IPS DF 19.7 (cell line): ENCODE measurements at places on chromosomes 3 and 15.

DNA sequence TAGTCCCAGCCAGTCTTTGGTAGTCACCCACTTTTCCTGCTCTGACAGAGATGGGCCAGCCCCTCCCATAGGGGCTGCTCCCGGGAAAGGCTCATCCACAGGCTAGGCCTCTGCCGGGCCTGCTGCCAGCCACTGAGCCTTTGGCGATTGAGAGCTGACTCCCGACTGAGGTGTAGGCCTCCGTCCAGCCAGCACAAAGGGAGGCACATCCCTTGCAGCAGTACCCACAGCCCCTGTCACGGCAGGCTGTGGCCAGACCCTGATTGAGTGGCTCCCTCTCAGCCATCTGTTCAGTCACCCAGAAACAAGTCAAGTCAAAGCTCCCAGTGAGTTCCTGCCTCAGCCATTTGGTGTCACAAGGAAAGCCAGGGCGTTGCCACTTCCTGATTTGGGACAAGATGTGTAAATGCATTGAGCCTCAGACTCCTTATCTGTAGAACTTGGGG lies 6.2 kb upstream of the PAK6 start:
- no peak for DNase-seq

- DNase-seq, result no peak
Measured at GRCh38 chr3:74501007-74501406, 113.5 kb downstream of the CNTN3 start.

GRCh38 chr3:172882563-172882962 lies 132.0 kb downstream of the ECT2 start:
- no peak for DNase-seq

- no peak for DNase-seq
Measured at GRCh38 chr3:105093371-105094252, 273.1 kb upstream of the ALCAM start.

- DNase-seq, result no peak
Measured at GRCh38 chr3:123488645-123489347, 39.9 kb upstream of the ADCY5 start.

DNA sequence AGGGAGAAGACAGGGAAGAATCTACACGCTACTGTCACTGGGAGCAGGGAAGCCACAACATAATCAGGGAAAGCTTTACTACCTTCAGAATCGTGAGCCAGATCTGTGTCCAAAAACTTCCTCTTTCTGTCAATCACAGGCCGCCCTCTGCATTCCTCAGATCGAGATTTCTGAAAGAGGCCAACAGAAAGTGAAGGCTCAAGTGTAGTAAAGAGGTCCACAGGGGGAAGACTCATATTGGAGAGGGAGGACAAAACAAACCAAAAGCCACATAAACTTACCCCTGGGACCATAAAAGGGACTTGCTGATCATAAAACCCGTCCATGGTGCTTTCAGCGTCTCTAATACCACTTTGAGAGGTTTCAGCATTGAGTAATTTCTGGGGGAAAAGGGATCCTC lies 3.3 kb downstream of the ETV5 start:
- no peak for DNase-seq
